Activated CD4-positive, alpha-beta T cell treated with anti-CD3 and anti-CD28 coated beads, Interleukin-10, Interleukin-2, amounts not matched to agents 100 ng/mL and 50 ng/mL, durations not matched to agents 16 hours and 8 hours (primary cell): ENCODE measurements at places on chromosomes 7 and 10.

- DNase-seq = peak; percentile 13
Measured at GRCh38 chr10:104256335-104256961, 1.8 kb downstream of the GSTO1 start.

GRCh38 chr7:31082017-31082416 is 29.9 kb downstream of the ADCYAP1R1 start:
- DNase-seq = no peak

DNA sequence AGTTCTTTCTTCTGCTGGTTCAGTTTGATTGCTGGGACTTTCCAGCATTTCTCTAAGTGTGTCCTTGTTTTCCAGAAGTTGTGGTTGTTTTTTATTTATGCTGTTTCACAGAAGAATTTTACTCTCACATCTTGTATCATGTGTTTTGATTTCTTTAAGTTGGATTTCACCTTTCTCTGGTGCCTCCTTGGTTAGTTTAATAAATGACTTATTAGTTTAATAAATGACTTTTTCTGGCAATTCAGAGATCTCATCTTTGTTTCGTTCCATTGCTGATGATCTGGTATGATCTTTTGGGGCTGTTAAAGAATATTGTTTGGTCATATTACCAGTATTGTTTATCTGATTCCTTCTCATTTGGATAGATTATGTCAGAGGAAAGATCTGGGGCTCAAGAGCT is 59.8 kb upstream of the CYP2C9 start:
- DNase-seq = no peak

DNA sequence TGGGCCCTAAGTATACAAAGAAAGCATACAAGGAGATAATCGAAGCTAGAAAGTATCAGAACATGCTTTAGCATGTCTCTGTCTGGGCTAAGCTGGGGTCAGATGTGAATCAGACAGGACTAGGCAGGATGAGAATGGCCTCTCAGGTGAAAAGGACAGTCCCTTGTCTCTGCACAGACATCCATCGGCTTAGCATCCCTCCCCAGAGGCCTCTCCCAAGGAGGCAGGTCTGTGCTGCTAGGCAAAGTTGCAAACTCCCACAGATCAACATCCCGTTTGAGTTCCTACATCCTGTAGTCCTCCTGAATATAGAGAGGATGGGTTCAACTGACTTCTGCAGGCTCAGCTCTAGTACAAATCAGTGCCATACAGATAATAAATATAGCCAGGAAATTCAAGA is 24.5 kb downstream of the CHST15 start:
- DNase-seq = no peak

DNA sequence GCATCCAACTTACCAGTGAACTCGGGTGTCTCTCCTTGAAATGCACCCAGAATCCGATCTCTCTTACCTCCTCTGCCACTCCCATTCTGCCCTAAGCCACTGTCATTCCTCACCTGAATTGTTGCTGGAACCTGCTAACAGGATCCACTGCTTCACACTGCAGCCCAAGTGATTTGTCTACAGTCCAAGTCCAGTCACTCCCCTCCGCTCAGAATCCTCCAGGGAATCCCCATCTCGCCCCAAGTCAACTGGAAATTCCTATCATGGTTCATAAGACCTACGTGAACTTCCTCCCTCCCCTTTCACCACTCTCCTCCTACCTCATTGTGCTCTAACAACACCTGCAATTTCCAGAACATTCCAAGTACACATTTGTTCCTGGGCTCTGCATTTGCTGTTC is 91.3 kb downstream of the SCRN1 start:
- no peak for DNase-seq

DNA sequence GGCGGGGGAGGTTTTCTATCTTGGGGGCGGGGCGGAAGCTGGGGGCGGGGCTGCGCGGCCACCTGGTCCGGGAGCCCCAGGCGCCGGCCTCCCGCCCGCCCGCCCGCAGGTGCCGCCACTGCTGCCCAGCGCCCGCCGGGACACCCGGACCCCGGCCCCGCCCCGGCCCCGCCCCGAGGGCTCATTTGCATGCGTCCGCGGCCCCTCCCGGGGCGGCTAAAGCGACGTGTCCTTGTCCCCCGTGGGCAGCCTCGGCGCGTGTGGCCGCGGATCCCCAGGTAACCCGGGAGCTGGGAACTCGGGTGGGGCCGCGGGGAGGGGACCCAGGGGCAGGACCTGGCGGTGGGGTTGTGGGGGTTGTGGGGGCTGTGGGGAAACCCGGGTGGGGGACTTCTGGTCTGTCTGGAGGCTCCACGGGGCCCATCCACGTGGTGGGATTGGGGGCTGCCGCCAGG is at the start of gene BHLHA15:
TSS of gene BHLHA15 (plus strand) at position 219 of the 455 bp plus-strand sequence. CDS start 871 bp downstream, outside the sequence.
- peak; percentile 16 for DNase-seq

DNA sequence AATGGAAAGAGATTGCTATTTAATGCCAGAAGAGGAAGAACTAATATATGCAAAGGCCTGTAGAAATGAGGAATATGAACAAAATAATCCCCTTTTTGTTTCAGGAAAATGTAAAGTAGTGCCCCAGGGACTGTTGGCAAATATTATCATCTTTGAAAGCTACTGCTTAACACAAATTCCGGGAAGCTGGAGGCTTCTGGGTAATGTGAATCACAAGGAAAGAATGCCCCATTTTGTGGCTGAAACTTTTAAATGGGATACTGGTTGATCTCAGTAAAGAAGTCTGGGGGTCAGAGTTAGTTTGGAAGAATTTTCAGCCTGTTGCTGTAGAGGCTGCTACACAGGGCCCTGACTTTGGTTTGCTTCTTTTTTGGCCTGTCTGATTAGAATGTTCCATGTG is 141.0 kb downstream of the PTEN start:
- no peak for DNase-seq

DNA sequence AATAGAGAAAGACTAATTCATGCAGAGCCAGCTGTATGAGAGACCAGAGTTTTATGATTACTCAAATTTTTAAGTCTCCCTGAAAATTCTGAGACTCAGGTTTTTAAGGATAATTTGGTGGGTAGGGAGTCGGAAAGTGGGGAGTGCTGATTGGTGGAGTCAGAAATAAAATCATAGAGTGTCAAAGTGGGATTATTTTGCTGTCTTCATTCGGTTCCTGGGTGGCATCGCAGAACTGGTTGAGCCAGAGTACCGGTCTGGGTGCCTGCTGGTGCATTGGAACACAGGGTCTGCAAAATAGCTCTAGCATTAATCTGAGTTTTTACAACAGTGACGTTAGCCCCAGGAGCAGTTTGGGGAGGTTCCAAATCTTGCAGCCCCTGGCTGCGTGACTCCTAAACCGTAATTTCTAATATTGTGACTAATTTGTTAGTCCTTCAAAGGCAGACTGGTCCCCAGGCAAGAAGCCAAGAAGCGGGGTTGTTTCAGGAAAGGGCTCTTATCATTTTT is 32.4 kb downstream of the GPRIN2 start:
- DNase-seq = no peak

DNA sequence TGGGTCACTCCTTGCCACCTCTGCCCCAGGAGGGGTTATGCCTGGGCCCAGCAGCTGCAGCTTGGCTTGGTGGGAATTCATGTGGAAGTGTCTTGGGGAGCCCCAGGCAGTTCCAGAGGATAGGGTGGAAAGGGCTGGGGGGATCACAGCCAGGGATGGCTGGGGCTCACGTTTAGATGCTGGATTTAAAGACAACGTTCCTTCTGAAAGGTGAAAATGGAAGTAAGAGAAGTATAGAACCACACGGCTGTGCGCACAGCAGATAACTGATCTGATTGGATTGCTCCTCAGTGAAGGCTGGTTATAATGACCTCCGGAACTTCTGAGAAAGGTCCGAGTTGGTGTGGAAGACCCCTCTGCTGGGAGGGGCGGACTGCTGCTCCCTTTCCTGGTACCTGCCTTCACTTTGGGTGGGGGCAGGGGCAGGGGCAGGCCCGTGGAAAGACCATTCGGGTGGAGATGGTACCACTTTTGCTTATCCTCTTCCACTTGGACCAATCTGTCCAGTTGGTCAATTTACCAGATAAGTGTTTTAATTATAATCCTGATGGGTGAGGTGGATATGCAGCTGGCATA is 7.9 kb upstream of the MYL7 start:
- DNase-seq = no peak

- no peak for DNase-seq
Measured at GRCh38 chr7:8296362-8296659, 34.3 kb upstream of the ICA1 start.
